Panc1 (cell line): ENCODE measurements at places on chromosomes 13 and 19. TPM values are rescaled to one million over a fixed set of nuclear protein-coding genes. Genes with fewer than 3 reads are reported as not detected.

NOTCH3 gene
- 5.3 TPM for total RNA-seq

KISS1R gene
- 0.92 TPM for total RNA-seq

GRCh38 chr19:48390188-48391099 lies 907 bp downstream of the KDELR1 start:
- DNase-seq = no peak

- DNase-seq = no peak
Measured at GRCh38 chr19:17138937-17139598, 63.5 kb downstream of the MYO9B start.

DNA sequence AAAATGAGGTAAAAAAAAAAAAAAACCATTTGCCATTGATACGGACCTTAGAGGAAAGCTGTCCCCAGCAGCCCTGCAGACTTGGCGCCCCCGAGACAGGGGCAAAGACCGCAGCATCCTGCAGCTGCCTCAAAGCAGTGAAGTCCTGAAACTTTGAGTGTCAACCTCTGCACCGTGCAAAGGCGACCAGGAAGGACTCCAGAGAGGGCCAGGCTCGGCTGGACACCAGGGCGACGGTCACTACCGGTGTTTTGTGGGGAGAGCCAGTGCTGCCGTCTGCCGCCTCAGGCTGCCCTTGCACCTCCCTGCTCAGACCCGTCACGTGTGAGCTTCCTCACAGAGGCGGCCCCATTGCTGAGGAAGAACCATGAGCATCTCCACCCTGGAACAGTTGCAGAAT lies 146.7 kb upstream of the SPACA7 start:
- no peak for DNase-seq

DNA sequence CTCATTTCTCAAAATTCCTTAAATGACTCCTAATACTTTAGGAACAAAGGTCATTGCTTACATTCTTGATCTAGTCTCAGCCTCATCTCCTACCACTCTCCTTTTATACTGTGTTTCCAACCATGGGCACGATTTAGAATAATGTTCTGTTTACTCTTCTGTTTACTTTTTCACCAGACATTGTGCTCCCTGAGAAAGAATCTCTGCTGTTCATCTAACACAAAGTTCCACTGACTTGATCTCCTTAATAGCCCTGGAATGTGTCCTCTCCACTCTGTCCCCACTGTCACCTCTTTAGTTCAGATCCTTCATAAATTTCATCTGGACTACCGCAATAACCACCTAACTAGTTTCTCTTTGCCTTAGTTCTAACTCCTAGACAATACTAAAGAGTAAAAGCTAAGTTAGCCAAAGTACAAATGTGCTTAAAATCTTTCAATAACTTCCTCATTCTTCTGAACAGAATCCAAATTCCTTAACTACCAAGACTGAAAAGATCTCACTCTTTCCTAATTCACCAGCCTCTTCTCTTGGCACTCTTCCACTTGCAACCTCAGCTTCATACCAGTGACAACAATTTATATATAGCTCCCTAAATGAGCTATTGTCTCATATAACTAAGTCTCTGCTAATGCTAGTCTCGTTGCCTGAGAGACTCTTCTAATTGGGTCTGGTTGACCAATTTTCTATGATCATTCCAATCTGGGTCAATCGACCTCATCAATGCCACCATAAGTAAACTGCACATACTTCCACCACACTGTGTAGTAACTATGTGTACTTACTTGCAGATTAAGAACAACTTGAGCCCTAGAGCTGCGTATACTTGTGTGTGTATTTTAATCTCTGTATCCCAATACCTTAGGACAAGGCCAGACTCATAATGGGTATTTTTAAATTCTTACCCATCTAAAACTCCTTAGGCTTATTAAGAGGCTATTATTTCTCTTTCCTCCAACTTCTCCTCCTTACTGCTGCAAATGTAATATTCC lies 179.9 kb downstream of the VWA8 start:
- DNase-seq = no peak

- DNase-seq = no peak
Measured at GRCh38 chr19:1307755-1308303, 22.2 kb downstream of the EFNA2 start.

- DNase-seq = no peak
Measured at GRCh38 chr13:110644892-110645521, 29.7 kb downstream of the NAXD start.

DNA sequence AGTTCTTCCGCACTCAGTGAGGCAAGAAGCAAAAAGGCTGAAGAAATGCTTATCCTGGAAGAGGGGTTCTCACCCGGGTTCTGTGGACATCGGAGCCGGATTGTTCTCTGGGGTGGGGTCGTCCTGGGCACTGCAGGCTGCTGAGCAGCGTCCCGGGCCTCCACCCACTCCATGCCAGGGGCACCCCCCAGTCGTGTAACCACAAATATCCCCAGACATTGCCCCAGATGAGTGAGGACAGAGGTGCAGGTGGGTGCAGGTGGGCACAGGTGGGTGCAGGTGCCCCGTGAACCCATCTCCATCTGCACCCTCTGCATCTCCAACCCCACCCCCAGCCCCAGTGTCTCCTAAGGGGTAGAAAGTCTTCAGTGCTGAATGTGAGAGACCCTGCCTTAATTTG lies 67.5 kb downstream of the GNG7 start:
- DNase-seq = no peak

DNA sequence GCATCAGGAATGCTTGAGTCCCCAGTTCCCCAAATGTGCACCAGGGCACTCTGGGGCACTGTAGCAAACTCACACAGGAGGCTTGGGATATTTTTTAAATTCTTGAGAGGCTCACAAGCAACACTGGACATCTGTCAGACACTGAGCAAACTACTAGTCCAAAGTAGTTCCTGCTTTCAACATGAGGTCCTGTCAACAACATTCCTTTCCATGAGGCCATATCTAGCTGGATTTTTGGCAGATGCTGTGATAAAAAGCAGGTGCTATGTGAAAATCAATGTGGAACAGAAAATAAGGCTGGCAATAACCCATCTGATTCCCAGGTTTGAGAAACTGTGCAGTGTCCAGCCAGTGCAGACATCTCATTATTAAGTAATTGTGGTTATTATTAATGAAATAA lies 50.5 kb downstream of the STARD13 start:
- DNase-seq = no peak

DNA sequence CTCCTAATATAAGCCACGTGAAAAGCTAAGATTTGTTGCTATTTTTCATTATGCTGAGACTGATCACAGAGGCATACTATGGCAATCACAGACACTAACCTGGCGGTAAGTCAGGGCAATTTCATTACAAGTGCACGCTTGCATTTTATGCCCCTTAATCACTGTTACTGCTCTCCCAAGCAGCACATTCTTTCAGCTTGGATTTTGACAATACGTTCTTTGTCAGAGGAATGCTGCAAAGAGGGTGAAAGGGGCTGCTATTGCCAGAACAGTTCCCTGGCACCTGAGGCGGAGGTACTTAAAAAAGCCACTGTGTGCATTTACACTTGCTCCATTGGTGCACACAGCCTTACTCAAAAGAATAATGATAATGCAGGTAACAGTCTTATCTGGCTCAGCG lies 346.6 kb downstream of the RFC3 start:
- DNase-seq = no peak

DNA sequence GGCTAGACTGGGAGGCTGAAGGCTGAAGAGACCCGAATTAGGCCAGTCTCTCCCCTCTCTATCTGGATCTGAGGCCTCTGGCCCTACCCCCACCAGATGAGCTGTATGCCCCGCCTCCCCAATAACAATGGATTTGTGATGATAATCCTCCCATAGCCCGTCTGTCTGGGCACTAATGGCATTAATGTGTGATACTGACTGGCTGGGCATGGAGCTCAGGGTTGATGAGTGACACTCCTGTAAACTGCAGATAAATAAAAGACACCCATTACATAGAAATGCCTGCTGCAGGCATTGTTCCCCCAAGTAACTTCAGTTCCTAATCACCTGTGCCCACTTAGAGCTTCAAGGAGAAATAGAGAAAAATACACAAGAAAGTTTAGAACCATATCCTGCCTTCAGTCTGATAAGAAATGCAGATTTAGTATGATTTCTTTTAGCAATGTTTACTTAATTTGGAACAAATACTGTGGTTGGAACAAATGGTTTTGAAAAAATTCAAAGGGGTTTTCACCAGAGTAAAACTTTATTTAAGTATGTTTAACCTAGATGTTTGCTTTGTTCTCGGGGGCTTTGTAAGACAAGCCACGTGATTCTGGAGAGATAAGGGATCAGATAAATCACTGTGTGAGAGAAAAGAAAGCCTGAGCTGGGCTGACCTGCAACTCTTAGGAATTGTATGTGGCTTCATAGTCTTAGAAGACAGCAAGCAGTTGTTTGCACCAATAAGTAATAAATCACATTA lies 60.3 kb downstream of the TNFRSF19 start:
- no peak for DNase-seq

GRCh38 chr19:45016388-45017314 lies 15.4 kb downstream of the RELB start:
- no peak for DNase-seq

METTL21C gene
- not detected for total RNA-seq

- no peak for DNase-seq
Measured at GRCh38 chr19:16252459-16253205, 54.9 kb downstream of the AP1M1 start.

DNA sequence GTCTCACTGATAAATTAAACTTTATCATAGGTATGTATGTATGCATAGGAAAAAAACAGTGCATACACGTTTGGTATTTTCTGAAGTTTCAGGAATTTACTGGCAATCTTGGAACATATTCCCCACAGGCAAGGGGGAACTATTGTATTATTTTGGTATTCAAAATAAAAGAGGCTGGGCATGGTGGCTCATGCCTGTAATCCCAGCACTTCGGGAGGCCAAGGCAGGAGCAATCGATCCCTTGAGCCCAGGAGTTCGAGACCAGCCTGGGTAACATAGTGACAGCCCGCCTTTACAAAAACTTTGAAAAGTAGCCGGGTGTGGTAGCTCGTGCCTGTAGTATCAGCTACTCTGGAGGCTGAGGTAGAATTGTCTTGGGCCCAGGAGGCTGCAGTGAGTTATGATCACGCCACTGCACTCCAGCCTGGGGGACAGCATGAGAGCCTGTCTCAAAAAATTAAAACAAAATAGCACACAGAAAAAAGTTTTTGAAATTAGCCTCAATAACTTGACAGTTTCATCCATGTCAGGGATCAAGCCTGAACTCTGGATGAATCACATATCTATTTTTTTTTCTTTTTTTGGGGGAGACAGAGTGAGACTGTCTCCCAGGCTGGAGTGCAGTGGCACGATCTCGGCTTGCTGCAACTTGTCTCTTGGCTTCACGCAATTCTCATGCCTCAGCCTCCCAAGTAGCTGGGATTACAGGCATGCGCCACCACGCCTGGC lies 29.1 kb upstream of the HOMER3 start:
- DNase-seq = no peak

SMIM44 gene
- total RNA-seq = not detected

DNA sequence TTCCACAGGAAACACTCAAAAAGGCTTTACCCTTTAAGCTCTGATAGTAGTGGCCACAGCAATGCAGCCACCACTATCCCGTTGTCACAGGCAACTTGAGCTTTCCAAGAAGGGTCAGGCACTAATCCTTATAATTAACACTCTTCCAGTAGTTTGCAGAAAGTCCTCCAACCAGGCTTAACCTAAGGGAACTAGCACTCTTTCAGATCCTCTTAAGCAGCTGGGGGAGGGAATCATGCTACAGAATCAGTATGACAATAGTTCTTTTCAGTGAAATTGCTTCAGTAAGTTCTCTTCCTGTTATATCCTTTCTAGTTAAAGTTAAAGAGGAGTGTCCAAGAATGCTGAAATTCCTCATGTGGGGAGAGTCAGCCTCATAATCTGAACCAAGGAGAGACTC lies 82.2 kb downstream of the TNFSF11 start:
- no peak for DNase-seq

CD22 gene
- 0.74 TPM for total RNA-seq

SRRM5 gene
- total RNA-seq = 0.10 TPM
